ENCODE measurements at places on chromosomes 11 and 22.

DNA sequence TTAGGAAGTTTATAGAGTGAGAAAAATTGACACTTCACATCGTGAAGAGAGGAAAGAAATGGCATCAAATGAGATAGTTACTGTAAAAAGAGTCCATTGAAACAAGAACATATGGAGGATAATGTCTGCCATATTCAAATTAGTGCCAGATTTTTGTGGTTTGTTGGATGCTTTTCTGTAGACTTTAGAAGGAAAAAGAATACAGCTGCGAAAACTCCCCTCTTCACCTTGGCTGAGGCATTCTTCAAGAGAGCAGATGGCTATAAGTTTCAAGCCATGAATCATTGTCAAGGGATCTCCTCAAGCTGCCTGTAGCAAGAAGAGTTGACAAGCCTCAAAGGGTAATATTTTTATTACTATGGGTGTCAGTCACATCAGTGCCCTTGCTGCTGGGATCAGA lies 507.4 kb upstream of the RAG2 start:
- no peak for DNase-seq

DNA sequence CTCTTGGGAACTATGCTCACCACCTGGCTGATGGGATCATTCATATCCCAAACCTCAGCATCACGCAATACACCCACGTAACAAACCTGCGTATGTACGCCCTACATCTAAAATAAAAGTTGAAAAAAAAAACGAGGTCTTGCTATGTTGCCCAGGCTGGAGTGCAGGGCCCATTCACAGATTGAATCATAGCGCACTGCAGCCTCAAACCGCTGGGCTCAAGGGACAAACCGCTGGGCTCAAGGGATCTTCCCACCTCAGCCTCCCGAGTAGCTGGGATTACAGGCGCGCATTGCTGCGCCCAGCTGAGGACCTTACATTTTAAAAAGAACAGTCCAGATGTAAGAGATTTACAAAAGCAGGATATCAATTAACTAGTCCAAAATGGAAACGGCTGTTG lies 41.9 kb upstream of the EMID1 start:
- DNase-seq: no peak

GRCh38 chr11:86978756-86979608 lies 23.8 kb upstream of the FZD4 start:
- peak; percentile 4 for DNase-seq

GRCh38 chr11:130414107-130415080 lies 14.0 kb downstream of the ADAMTS8 start:
- DNase-seq: no peak

DNA sequence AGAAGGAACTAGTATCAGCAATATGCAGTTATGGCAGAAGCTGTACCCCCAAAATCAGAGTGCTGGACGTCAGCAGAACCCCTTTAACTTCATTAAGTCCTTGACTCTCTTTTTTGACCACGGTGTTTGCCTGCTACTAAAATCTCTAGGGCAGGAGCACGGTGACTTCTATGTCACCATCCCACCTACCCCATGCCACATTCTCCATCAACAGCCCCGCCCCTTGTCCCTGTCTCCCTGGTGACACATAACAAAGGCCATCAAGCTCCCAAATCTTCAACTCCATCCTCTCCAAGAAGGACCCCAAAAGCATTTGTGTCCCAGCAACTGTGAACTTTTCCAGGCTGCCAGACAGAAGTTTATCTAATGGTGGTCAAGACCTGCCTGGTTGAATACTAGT lies 894 bp downstream of the ADA2 start:
- no peak for DNase-seq

GRCh38 chr11:33320814-33321330 lies 63.7 kb downstream of the HIPK3 start:
- no peak for DNase-seq

- no peak for DNase-seq
Observed at GRCh38 chr11:105274631-105275030, 135.1 kb upstream of the CARD18 start.

- DNase-seq: no peak
Observed at GRCh38 chr11:14873632-14874031, 18.4 kb downstream of the CYP2R1 start.

GRCh38 chr11:1870721-1871466 lies 18.0 kb downstream of the LSP1 start:
- no peak for DNase-seq

All from stimulated activated CD4-positive, alpha-beta T cell treated with anti-CD3 and anti-CD28 coated beads, Interleukin-4, amount 100 ng/mL, for 48 hours (primary cell).